ENCODE measurements at places on chromosomes 7 and 10.

DNA sequence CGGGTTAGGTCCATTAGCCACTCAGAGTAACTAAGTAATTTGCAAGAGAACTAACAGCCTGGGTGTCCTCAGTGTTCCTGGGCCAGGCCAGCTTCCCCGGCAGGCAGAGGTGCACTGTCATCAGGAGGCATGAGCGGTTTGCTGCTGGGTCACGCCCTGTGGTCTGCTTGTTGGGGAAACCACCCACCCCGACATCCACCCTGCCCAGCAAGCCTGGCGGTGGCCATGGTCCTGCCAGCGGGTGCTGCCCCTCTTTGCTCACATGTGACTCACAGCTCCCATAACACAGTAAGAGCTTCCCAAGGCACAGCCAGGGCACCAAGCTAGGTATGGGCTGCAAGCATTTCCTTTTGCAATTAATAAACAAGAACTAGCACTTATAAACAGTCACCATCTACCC, 75.9 kb downstream of the RGS10 start:
- peak; percentile 89 for DNase-seq

- DNase-seq, result no peak
These were observed 196.1 kb upstream of the GALNT17 start for GRCh38 chr7:70935854-70936253.

DNA sequence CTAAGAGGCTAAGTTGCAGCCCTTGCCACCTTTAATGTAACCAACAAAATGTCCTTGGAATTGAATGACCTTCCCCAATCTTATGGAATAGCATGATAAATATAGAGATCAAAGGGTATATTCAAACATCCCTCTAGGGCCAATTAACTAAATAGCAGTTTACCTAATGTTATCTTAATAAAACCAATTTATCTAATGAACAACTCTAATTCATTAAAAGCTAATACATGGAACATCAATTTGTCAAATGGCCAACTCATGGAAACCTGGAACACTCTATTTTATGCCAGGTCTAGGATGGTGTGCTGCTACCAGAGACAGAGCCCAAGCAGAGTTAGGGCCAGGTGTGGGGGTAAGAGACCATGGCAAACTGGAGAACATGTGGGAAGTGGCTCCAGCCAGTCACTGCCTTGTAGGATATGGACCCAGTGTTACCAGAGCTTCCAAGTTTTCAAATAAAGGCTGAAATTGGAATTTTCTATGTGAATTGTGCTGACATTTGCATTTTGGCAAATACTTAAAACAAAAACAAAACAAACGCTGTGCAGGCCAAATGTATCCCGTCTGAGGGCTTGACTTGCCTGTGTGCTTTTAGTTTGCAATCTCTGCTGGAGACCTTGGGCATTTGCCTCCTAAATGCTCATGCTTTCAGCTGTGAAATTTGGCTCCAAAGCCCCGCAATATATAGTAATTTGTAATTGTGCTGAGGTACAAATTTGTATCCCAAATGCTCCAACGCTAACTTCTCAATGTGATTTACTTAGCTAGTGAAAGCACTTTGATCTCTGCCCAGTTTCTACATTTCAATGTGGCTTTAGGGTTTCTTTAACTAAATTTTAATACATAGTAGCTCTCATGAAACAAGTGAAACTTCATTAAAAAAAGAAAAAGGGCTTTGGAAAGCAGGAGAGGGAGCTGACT, 55.1 kb downstream of the CPED1 start:
- DNase-seq, result no peak

DNA sequence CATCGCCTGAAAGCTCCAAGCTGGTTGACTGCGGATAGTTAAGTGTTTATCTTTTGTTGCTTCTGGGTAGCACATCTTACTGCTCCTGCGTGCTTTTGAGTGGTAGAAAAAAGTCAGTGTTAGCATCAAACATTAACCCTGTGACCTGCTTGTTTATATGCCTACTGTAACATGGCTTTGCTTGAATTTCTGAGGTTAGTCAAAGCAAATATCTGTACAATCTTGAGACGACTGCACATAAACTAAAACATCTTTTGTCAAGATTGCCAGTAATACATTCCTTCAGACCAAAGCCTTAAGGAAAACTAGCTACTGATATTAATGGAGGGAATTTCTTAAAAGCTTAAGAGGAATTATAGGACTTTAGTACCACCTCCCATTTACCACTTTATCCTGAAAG, 163.7 kb downstream of the BAMBI start:
- no peak for DNase-seq

- no peak for DNase-seq
These were observed 479.6 kb downstream of the GATA3 start for GRCh38 chr10:8534096-8534495.

- DNase-seq, result no peak
These were observed 177.5 kb downstream of the RELN start for GRCh38 chr7:103811997-103812396.

- peak; percentile 35 for DNase-seq
These were observed 3.3 kb downstream of the MAPK8 start for GRCh38 chr10:48309711-48310226.

DNA sequence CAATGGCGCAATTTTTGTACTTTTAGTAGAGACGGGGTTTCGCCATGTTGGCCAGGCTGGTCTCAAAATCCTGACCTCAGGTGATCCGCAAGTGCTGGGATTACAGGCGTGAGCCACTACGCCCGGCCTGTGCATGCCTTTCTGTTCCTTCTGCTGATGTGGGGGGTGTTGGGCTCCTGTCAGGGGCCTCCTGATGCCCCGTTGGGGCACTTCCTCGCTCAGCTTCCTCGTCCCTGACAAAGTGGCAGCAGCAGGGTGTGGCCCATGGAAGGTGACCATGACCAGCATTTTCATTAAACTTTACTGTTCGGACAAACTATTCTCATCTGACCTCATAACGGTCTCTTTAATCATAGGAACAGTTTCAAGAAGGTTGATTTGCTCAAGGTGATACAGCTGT, 69.4 kb downstream of the TBXAS1 start:
- DNase-seq, result no peak

- no peak for DNase-seq
These were observed 39.7 kb upstream of the ZNF32 start for GRCh38 chr10:43688348-43688892.

DNA sequence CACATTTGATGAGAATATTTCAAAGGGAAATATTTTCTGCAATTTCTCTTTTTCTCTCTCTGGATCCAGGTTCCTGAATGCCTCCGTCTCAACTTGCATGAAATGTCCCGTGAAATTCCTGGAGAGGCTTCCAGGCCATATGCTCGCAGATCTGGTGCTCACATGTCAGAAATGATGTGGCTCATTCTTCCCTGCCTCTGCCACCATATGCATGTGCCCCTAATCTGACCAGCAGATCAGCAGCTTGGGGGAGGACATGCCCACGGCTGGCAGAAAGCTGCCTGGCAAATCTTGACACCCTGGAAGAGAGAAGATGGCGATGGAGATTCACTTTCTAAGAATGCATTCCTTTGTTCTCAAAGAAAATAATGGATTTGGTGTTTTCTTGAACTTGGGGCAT, 490.7 kb downstream of the RPS24 start:
- no peak for DNase-seq

- no peak for DNase-seq
These were observed 489.5 kb downstream of the GATA3 start for GRCh38 chr10:8544057-8544380.

DNA sequence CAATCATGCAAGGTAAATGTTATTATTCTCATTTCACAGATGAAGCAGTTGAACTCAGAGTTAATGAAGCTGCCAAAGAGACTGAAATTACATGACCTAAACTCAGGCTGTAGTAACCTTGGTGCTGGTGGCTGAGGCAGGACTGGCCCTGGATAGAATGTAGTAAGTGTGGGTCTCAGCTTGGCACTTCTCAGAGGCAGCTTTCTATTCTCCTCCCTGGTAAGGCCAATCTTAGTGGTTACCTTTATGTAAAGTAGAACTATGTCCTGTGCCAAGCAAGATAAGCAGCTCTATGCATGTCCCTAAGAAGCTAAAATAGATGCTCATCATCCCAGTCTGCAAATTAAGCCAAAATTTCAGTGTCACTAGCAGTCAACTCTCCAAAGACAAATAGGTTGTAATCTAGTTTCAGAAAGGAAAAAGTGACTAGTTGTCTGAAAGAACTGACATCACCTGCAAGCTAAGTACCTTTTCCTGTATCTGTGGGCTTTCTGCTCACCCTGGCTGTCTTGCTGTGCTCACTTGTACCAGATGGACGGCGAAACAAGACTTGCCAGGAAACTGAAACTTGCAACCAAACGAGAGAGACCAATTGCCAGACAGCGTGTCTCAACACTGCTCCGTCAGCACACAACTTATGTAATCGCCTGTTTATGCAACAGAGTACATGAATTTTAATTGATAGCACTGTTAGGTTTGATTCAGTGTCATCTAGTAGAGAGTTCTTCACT, 43.7 kb downstream of the CH25H start:
- DNase-seq, result peak; percentile 60

Data from hematopoietic multipotent progenitor cell treated with erythropoietin and hydrocortisone succinate and interleukin-3 and kit ligand, for 6 days (in vitro differentiated cells).